ENCODE measurements at places on chromosomes 6 and 20. TPM values are rescaled to one million over a fixed set of nuclear protein-coding genes. Genes with fewer than 3 reads are reported as not detected.

DNA sequence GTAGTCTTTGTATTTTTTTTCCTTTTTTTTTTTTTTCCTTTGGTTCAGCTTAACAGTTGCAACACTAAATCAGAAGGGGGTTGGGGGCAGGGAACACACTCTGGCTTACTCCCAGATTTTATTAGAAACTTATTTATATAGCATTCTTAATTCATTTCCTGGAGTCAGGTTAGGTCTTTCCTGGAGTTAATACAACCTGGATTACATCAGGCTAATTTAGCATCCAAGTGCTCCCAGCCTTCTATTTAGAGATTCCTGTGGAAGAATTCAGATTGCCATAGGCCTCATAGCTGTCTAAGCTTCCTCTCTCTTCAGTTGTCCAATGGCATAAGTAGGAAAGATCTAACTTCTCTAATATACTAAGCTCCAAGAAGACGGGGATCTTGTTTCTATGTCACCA lies 35.8 kb upstream of the PKHD1 start:
- DNase-seq = no peak

DNA sequence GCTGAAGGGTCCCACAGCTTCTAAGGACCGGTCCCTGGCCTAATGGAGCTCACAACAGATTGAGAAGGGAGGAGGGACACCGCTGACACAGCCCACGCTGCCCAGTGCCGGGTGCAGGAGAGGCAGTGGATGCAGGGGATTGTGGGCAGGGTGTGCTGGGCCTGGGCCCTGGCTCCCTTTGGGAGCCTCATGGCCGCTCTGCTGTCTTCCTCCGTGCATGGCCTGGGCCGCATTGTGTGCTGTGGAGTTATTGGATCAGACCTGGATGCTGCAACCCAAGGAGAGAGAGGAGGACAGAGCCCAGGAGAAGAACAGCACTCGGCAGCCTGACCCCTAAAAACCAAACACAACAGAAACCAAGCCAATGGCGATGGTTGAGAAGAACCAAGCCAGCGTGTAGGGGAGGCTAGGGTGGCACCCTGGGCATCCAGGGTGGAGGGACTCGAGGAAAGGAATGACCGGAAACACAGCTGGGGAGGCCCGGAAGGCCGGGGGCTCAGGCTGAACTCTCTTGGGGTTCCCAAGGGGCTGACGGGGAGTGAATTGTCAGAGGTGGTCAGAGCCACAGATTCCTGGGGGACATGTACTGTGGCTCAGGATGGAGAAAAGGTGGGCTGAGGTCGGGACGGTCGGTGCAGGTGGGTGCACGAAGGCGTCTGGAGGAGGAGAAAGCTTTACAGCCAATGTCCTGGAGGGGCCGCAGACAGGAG lies 41.0 kb downstream of the ERMARD start:
- no peak for DNase-seq

GRCh38 chr6:131377112-131377705 lies 195.8 kb upstream of the ARG1 start:
- DNase-seq = no peak

The BNIP5 gene
- 0.94 TPM for total RNA-seq

The HSD17B8 gene
- 40.4 TPM for total RNA-seq

The C20orf141 gene
- not detected for total RNA-seq

- DNase-seq = no peak
Measured at GRCh38 chr6:35038076-35038475, 103.1 kb downstream of the TCP11 start.

Data from Calu3 (cell line).